Aorta (tissue), 5 donors: ENCODE measurements at places on chromosomes 1 and 21. TPM values are rescaled to one million over a fixed set of nuclear protein-coding genes. Genes with fewer than 3 reads are reported as not detected.
A peak's percentile ranks its signal among the peaks of the same experiment; 100 is the strongest.

CD101 gene
- 2.4 TPM for total RNA-seq

TSSK3 gene
- total RNA-seq = 2.2 TPM

CDC14A gene
- 14.0 TPM for total RNA-seq

LDLRAD2 gene
- total RNA-seq = 0.15 TPM

ICOSLG gene
- 3.9 TPM for total RNA-seq

OR2M4 gene
- total RNA-seq = not detected

APCS gene
- not detected for total RNA-seq

DNAJC6 gene
- total RNA-seq = 2.3 TPM

DNA sequence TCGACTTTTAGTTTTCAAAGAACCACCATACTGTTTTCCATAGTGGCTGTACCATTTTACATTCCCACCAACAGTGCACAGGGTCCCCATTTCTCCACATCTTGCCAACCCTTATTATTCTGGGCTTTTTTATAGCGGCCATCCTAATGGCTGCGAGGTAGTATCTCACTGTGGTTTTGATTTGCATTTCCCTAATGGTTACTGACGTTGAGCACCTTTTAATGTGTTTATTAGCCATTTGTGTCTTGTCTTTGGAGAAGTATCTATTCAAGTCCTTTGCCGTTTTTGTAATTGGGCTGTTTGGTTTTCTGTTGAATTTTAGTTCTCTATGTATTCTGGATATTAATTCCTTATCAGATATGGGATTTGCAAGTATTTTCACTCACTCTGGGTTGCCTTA is 22.3 kb upstream of the KCNAB2 start:
- no peak for DNase-seq

DNA sequence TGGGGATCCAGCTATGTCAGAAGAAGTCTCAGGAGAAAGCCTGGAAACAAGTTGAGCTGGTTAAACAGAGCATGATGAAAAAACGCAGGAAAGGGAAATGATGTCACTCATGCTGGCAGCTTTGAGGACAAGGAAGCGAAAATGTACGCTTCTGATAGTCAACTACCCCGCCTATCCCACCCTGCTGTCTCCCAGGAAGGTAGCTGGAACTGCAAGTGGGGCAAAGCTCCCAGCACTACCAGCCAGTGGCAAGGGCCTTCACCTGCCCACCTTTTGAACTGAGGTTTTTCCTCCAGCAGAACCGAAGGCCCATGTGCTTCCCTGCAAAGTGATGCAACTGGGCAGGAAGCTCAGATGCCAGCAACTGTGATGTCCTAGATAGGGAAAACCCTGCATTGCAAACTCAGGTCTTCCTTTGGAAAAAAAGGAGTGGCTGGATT is 6.3 kb upstream of the IL20 start:
- no peak for DNase-seq

DNA sequence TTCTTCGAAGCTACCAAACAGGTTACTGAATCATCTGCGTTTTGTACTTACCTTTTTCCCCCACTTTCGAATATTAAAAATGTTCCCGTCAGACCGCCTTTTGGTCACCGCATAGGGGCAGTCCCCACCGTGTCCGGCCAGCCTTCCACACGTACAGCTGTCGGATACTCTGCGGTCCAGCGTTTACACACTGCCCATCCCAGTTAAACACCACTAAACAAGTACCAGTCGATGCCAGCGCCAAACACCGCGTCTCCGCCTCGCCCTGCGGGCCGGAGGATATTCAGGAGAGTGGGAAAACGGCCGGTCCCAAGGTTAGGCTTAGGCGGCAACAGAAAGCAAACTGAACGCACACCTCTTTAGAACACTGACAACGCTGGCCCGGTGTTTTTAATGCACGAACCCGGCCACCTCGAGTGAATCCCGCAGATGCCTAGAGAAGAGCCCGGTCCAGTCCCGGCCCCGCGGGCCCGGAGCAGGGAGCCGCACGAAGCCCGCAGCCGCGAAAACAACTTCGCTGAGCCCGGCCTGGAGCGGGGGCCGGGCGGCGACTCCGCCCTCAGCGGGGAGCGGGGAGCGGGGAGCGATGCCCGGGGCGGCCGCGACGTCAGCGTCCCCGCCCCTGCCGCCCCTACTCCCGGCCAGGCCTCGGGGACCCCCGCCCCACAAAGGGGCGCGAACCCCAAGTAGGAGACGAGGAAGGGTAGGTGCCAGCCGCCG is 730 bp upstream of the PHF13 start:
- peak; percentile 83 for DNase-seq

DNA sequence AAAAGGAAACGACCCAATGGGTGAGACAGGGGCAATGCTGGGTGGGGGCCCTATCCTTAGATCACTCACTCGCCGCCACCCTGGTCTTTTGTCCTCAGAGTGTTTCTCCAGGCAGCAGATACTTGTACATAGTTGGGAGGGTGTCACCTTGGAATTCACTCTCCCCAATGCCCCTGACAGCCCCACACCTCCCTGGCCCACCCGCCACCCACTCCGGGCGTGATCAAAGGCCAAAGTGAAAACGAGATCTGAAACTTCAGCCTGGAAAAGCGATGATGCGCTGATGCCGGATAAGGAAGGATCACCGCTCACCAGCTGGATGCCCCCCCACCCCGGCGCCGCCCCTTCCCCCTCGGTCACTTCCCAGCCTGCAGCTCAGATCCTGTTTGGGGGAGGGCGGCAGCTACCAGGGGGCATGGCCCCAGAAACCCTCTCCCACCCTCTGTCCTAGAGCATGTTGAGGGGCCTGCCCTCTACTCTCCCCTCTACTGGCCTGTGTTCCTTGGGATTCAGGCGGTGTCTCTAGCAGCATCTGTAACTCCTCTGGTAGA is 33.6 kb upstream of the CASZ1 start:
- DNase-seq = no peak

- DNase-seq = peak; percentile 20
Observed at GRCh38 chr1:21781815-21782348, 1.1 kb downstream of the USP48 start.

DNA sequence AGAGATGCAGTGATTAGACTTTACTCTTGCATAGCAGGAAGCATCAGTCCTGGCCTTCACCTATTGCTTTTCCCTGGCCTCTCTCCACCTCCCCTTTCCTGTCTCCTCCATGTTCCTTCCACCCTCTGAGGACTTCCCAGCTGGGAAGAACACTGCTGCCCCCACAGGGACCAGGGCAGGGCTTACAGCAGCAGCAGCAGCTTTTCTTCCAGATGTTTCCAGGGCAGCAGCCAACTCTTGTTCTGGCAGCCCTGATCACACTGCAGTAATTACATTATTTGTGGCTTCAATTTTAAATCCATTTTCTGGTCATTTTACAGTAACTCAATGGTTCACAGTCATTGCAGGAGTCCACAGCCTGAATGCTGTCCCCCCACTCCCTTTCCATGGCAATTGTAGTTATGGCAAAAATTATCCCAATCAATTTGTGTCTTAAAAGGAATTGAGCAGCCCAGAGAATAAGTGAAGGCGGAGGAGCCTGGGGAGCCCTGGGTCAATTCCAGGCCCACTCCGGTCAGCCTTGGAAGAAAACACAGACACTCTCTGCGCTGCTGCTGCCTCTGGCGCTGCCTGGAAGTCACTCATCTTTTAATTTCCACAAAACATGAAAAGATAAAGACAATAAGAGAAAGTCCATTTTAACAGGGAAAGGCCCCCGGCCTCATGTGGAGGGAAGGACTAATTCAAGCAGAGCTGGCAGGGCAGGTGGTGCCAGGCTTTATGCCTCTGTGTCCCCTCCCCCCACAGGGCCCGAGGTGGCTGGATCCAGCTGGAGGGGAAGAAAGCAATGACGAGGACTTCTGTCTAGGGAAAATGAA is 148.6 kb downstream of the GRIK3 start:
- DNase-seq = no peak

DNA sequence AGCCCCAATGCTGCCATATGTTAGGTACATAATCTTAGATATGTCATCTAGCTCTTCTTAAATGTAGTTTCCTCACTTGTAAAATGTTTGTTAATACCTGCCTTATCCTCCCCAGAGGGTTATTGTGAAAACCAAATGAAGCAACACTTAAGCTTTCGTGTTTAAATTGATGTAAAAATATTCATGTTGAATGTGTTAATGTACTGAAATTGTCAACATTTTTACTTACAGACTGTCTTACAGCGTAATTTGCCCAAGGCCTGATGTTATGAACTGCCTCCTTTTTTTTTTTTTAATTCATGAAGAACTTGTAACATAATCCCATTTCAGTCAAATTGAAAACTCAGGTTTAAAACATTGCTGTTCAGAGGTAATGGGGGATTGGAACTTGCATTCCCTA is 25.6 kb upstream of the ENAH start:
- DNase-seq = no peak

- no peak for DNase-seq
Observed at GRCh38 chr1:192892934-192893333, 84.1 kb downstream of the RGS2 start.

DNA sequence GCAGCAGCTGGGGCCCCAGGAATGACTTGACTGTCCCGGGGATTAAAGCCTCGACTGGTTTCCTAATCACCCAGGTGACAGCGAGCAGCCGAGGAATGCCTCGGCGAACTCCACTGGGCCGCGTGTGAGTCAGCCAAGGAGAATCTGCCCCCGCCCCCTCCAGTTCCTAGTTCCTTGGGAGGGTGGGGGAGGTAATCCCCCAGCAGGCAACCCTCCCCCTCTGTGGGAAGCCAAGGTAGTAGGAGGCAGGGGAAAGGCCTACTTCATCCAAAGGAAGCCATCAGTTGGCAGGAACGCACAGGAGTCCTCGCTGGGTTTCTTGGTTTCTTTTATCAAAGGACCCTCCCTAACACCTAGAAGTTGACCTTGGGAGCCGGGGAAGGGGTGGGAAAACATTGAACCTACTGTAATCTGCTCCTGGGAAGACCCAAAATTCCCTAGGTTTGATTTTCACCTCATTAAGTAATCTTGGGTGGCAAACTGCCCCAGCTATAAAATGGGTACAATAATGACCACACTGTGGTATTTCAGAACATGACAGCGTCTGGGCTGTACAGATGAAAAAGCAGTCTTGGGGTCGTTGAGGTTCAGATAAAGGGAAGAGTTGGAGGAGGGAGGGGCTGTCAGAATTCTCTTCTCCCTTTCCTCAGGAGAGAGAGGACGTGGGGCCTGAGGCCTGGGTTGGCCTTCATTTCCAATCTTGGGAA is 1.4 kb downstream of the TENT5B start:
- peak; percentile 93 for DNase-seq

DNA sequence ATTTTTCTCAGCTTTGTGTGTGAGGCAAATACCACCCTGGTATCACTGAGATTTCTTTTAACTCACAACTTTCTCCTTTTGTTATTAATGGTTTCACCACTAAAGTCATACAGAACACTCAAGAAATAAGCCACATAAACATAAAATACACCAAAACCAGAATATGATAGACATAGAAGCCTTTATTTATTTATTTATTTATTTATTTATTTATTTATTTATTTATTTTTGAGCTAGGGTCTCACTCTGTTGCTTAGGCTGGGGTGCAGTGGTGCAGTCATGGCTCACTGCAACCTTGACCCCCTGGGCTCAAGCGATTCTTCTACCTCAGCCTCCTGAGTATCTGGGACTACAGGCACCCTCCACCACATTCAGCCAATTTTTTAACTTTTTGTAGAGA is 12.5 kb downstream of the KRTAP8-1 start:
- no peak for DNase-seq

- peak; percentile 74 for DNase-seq
Observed at GRCh38 chr1:110187139-110187890, 22.8 kb upstream of the KCNC4 start.

DNA sequence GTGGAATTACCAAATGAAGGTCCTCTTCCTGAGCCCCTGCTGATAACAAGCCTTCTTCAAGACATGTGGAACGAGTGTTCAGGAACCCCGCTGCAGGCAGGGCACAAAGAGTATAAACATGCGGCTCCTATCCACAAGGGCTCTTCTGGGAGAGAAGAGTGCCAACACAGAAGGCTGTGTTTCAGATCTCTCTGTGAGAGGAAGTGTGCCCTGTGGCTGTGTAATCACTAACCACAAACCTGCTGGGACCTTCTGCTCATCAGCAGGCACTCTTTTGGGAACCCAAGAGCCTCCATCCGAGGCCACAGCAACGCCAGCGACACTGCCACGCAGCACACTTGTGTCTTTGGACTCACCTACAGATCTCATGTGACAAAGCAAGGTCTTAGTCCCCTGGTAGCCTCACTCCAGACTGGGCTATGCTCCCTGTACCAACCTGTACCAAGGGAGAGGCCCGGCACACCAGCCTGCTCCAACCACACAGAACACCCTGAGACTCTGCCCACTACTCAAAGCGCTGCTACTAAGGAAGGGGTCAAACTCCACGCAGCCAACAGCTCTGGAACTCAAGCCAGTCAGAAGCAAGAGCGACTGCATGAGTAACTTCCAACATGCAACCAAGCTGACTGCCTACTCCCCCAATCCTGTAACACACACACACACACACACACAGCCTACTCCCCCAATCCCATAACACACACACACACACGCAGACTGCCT is 7.8 kb downstream of the PTTG1IP start:
- DNase-seq = peak; percentile 50

- no peak for DNase-seq
Observed at GRCh38 chr1:245788269-245788668, 633.5 kb downstream of the KIF26B start.

DNA sequence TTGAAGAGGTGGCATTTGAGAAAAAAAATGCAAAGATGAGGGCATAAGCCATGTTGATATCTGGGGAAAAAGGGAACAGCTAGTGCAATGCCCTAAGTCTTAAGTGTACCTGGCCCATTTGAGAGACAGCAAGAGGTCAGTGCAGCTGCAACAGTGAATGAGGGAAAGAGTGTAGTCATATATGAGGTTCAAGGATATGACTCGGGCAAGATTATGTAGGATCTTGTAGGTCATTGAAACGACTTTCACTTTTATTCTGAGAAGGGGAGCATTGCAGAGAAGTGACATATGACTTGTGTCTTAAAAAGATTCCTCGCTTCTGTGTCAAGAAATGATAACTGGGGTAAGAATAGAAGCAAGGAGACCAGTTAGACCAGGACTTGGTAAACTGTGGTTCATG is 31.0 kb downstream of the NTMT2 start:
- DNase-seq = no peak

- DNase-seq = no peak
Observed at GRCh38 chr1:150352866-150353265, 11.1 kb upstream of the RPRD2 start.

- no peak for DNase-seq
Observed at GRCh38 chr1:44014365-44015104, 16.7 kb downstream of the SLC6A9 start.
